GM12865 (cell line): ENCODE measurements at places on chromosomes 11 and 22.

GRCh38 chr11:100625041-100625440 is 62.0 kb upstream of the ARHGAP42 start:
- no peak for DNase-seq

DNA sequence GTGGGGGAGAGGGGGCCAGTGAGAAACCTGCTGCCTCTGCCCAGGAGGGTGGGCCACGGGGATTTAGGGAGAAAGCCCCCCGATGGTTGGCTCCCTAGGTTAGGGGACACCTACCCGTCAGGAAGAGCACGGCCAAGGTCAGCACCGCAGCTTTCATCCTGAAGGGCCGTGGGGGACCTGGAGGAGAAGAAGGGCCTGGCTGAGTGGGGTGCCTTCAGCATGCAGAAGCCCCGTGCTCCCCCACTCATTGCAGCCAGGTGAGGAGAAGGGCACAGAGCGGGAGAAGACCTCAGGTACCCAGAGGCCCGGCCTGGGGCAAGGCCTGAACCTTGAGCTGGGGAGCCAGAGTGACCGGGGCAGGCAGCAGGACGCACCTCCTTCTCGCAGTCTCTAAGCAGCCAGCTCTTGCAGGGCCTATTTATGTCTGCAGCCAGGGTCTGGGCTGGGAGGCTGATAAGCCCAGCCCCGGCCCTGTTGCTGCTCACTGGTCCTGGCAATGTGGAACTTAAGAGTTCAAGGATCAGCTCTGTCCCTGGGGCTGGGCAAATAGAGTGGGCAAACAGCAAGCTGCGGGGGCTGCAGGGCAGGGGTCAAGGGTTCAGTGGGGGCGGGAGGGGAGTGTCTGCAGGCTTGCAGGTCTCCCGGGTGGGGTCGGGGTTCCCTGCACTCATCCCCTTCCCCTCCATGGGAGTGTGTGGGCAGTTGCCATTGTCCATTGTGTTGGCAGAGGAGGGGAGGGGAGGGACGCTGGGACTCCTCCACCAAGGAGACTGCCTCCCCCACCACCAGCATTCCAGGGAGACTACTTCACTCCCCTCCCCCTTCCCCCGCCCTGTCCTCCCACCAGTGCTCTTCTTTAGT is at the start of gene APOA1:
Gene APOA1, minus strand, starts transcription at position 392 of the 861 bp plus-strand sequence. Its CDS starts 235 bp downstream, at position 157.
- no peak for DNase-seq

GRCh38 chr22:37090920-37091695 is 18.4 kb downstream of the TMPRSS6 start:
- no peak for DNase-seq

DNA sequence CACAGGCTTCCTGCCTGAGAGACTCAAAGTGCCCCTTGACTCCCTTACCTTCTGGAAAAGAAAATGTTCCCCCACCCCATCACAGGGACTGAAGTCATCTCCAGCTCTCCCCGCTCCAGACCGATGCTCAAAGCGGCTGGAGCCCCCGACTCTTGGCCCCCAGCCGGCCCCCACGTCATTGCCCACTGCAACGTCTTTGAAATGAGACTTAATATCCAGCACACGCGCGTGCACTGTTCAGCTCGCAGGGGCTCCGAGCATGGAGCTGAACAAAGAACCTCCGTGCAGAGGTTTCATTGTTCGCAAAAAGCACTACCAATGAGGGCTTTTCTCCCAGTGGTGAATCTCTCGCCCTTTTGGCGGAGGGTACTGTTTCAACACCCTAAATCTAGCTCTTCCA is 313.4 kb upstream of the SORL1-AS1 start:
- no peak for DNase-seq

- no peak for DNase-seq
Measured at GRCh38 chr22:39318507-39319283, 728 bp downstream of the RPL3 start.

- no peak for DNase-seq
Measured at GRCh38 chr11:2211113-2211971, 39.7 kb upstream of the TH start.

- no peak for DNase-seq
Measured at GRCh38 chr11:1532606-1533341, 39.3 kb downstream of the DUSP8 start.

DNA sequence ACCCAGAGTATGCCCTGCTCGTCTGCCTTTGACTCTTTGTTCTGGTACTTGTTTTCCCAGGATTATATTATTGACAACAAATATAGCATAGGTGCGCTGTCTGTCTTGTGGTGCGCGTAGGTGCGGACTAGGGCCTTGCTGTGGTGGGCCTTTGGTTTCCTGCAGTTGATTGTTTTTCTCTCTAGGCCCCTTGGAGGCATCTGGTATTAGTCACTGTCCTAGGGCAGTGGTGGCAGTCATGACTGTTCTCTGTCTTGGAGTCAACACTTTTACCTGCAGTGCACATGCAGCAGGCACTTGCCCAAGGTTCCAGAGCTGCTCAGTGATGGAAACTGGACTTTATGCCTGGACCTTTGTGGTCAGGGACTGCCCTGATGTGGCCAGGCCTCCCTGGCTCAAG is 18.6 kb downstream of the PPP6R2 start:
- peak; percentile 37 for DNase-seq

GRCh38 chr11:15494740-15495139 is 380.0 kb downstream of the INSC start:
- no peak for DNase-seq

DNA sequence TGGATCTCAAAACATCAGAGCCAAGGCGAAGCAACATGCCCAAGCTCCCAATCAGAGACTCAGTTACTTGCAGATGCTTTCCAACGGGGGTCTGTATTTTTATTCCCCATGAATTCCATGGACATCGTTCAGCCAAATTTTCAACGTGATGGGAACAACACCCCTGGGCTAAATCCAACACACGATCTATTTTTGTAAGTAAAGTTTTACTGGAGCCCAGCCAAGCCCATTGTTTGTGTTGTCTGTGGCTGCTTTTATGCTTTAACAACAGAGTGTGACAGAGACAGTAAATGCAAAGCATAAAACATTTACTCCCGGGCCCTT is 33.7 kb downstream of the SLC5A1 start:
- DNase-seq, result no peak

GRCh38 chr11:85815186-85815931 is 4.4 kb upstream of the SYTL2 start:
- no peak for DNase-seq

DNA sequence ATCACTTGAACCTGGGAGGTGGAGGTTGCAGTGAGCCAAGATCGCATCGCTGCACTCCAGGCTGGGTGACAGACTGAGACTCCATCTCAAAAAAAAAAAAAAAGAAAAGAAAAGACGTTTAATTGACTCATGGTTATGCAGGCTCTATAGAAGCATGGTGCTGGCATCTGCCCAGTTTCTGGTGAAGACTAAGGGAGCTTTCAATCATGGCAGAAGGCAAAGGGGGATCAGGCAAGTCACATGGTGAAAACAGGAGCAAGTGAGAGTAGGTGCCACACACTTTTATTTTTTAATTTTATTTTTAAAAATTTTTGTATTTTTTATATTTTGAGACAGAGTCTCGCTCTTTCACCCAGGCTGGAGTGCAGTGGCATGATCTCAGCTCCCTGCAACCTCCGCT is 8.4 kb upstream of the PATZ1 start:
- no peak for DNase-seq

DNA sequence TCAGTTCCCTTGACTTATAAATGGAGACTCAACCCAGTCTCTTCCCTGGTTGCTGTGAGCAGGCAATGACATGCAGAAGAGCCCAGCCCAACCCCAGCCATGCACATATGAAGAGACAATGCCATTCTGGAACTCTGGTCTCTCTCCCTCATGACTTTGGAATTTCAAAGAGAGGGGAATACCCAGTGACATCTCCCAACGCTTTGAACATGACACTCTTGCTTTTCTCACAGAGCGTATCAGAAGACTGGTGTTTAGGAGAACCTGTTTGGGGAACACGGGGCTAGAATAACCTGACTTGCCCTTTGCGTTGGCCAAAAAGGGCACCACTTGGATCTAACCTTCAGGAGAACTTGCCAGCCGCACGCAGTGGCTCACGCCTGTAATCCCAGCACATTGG is 12.9 kb downstream of the RANGAP1 start:
- no peak for DNase-seq

GRCh38 chr11:57643802-57644201 is 5.9 kb downstream of the YPEL4 start:
- DNase-seq, result no peak

DNA sequence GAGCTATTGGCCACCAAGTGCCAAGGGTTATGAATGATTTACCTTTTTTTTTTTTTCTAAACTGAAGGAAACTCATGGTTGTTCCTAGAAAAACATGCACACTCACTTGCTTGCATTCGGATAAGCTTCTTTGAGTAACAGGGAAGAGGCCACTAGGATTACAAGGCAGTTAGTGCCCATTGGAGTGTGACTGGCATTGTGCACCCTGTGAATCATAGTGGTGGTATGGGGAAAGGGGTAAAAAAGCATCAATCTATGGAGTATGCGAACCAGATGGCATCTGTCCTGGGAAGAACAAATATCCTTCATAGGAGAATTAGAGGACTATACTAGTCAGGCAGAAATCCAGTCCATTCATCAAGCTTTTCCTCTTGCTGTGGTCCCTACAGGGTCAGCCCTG is 24.2 kb downstream of the CD44 start:
- DNase-seq, result no peak

DNA sequence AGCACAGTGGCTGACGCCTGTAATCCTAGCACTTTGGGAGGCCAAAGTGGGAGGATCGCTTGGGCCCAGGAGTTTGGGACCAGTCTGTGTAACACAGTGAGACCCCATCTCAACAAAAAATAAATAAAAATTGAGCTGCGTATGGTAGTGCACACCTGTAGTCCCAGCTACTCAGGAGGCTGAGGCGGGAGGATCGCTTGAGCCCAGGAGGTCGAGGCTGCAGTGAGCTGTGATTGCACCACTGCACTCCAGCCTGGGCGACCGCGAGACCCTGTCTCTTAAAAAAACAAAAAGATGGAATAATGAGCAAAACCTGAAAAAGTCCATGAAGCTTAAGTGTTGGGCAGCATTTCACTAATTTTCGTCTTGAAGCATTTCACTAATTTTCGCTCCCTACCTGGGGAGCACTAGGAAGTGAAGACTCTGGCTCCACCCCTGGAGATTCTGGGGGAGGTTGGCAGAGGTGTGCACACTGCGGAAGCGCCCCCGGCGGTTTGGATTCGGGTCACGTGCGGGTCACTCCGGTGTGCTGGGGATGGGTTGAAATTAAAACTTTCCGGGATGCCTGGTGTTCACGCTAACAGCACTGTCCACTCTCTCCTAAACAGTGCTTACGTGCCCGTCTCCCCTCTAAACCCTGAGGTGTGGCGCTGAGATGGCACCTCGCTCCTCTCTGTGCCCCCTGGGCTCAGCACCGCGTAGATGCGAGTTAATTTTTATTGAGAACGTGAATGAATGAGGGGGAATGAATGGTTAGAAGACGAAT is 906 bp upstream of the NAA40 start:
- DNase-seq, result peak; percentile 61

DNA sequence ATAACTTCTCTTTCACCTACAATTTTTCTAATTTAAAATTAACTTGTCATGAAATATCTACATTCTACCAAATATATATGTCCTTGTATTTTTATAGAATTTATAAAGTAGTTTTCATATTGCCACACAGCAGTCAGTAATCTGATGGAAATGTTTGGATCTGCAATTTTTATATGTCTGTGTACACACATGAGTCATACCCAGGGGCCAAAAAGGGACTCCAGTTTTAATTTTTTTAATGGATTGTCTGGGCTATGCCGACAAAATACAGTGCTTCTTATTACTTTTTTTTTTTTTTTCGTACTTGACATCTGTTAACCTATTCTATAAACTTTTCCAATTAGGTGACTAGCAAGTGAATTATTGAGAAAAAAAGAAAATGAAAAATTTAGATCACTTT is 6.3 kb downstream of the GUCY1A2 start:
- DNase-seq, result no peak

DNA sequence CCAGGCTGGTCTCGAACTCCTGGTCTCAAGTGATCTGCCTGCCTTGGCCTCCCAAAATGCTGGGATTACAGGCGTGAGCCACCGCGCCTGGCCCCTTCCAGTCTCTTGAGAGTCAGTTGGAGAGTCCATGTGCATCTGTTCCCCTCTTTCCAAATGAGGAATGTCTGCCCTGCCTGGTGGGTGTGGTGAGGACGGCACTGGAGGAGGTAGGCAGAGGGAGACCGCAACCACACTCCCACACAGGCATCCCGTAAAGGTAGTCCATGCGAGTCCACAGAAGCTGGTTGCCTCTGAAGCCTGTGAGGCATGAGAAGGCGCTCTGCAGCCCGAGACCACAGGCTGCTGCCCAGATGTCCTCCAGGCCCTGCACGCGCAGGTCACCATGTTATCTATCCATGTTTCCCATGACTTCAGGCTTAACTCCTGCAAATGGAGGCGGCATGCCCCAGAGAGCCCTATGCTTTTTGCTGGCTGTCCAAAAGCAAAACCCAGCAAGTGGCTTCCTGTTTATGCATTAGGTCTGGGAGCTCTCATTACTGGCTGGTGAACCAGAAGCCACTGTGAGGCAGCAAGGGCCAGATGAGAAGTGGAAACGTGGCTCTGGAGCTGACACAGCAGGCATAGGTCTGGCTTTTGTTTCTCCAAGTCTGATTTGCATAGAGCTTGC is 43.4 kb downstream of the GRIK4 start:
- DNase-seq, result peak; percentile 67

- DNase-seq, result no peak
Measured at GRCh38 chr11:92253945-92254344, 29.3 kb downstream of the FAT3 start.

DNA sequence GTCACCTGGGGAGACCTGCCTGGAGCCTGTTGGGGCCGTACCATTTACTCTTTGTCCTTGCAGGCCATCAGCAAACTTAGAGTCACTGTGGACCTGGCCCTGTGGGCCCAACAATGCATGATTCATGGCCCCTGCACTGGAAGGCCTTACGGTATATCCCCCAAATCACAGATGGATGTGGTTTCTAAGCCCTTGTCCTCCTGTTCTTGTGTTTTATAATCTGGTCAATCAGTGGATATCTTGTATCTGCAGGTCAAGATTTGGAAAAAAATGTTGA is 6.2 kb downstream of the TSKU start:
- DNase-seq, result no peak

DNA sequence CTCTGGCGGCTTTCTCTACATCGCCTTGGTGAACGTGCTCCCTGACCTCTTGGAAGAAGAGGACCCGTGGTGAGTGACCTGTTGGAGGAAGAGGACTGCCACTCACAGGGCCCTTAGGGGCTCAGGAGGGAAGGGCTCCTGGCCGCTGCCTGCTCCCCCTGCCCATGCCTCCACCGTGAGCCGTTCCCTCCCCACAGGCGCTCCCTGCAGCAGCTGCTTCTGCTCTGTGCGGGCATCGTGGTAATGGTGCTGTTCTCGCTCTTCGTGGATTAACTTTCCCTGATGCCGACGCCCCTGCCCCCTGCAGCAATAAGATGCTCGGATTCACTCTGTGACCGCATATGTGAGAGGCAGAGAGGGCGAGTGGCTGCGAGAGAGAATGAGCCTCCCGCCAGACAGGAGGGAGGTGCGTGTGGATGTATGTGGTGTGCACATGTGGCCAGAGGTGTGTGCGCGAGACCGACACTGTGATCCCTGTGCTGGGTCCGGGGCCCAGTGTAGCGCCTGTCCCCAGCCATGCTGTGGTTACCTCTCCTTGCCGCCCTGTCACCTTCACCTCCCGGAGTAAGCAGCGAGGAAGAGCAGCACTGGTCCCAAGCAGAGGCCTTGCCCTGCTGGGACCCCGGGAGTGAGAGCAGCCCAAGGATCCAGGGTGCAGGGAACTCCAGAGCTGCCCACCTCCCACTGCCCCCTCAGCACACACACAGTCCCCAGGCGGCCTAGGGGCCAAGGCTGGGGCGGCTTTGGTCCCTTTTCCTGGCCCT is 6.9 kb downstream of the SLC39A13 start:
- DNase-seq, result no peak

GRCh38 chr22:46379066-46379930 is 43.8 kb downstream of the TRMU start:
- DNase-seq, result no peak
